CMK (cell line): ENCODE measurements at places on chromosomes 12 and 14.

DNA sequence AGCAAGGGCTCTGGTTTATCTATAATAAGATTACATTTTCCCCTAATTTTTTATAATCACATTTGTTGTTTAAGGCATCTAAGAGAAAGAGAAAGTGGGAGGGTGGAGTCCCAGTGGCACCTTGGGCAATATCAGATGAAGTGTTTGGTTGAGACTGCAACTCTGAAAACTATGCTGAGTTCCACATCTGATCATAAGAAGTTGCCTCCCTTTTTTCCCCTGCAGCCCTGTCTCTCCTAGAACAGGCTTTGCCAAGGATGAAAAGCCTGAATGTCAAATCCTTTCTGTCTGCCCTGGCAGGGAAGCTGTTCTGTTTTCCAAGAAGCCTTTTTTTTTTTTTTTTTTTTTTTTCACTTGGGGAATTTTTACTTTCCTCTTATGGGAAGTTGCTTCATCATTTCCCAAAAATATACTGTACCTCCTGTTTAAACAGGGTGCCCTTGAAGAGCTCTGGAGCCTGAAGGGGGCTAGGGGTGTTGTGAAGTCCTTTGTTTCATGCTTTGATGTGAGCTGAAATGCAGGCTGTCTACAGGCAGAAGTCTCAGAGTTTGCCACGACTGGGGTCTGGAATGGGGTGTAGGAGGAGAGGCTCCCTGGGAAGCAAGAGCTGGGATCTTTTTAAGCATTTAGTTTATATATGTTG is 71.3 kb downstream of the SUSD6 start:
- no peak for DNase-seq

GRCh38 chr12:52168019-52168717 is 23.6 kb downstream of the KRT80 start:
- no peak for DNase-seq

DNA sequence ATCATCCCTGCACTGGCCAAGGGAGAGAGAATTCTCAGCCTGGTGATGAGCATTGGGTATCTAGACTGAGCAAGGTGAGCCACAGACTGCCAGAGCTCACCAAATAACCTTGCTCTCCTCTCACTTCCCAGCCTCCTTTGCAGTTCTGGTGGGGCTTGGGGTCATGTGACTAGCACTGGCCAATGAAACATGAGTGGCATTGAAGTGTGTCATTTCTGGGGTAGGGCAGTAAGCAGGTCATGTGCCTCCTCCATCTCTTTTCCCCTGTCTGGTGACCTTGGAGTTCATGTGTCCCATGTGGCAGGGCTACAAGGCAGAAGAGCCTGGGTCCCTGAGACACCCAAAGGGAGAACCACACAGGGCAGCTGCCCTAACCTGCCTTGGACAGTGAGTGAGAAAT is 3.6 kb upstream of the KRT72 start:
- DNase-seq: no peak

DNA sequence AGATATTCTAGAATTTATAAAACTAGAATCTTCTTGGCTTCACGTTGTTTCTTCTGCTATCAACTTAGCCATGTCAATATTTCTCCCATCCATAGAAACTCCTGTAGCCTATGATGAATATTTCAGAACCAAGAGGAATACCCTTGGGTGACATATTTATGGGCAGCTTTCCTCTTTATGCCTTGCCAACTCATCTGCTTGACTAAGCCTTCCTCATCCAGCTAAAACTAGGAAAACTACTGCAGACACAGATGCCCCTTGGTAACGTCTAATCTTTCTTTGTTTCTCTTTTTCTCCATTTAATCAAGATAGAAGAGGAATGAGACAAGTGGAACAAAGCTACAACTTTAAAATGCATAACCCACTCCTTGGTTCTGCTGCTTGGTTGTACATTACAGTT is 6.3 kb downstream of the GOLT1B start:
- no peak for DNase-seq

- DNase-seq: no peak
Measured at GRCh38 chr12:49708851-49709250, 1.6 kb upstream of the FMNL3 start.

- DNase-seq: no peak
Measured at GRCh38 chr12:105212438-105212837, 23.5 kb downstream of the APPL2 start.

GRCh38 chr12:46499901-46500300 is 127.3 kb upstream of the SLC38A2 start:
- DNase-seq: no peak

DNA sequence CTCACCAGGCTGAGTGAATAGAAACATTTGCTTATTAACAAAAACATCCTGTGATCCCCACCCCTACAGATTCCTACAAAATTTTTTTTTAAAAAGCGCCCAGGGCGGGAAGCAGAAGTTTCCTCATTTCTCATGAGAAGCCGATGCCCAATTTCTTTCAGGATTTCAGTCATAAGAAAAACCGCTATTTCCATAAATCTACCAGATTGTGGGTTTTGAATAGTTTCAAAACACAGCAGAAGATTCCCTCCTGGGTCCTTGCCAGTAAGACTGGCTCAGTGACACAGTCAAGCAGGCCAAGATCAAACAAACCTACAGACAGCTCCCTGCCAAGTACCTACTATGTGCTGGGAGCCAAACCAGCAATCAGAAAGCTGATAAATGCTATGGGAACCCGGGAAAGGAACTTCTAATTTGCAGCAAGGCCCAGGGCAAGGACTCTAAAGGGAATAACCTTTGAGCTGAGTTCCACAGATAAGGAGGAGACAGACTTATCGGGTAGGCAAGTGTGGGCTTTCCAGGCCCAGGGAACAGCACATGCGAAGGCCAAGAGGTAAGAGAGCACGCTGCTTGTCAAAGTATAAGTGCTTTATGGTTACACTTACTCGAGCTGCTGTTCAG is 68.7 kb downstream of the CCDC88C start:
- no peak for DNase-seq

- DNase-seq: no peak
Measured at GRCh38 chr14:79354336-79354735, 857.0 kb downstream of the DIO2 start.

DNA sequence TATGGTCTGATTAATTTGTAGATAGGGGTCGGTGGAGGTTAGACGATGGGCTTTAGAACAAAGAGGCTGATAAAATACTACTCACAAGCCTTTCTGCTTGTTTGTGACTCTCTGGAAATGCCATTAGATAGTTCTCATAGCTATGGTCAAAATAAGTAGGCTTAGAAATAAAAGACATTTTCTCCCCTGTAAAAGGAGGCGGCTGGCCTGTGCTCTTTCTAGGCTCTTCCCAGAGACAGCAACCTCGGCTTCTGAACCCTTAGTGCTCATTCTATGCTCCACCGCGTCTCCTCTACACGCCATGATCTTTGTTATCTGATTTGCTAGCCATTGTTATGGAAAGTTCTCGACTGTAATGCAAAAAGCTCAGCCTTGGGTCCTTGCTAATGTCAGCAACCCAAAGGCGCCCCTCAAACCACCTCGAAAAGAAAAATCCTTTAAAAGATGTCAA is 64.5 kb downstream of the CRADD start:
- DNase-seq: no peak
